ENCODE measurements at places on chromosomes 1 and 21.

DNA sequence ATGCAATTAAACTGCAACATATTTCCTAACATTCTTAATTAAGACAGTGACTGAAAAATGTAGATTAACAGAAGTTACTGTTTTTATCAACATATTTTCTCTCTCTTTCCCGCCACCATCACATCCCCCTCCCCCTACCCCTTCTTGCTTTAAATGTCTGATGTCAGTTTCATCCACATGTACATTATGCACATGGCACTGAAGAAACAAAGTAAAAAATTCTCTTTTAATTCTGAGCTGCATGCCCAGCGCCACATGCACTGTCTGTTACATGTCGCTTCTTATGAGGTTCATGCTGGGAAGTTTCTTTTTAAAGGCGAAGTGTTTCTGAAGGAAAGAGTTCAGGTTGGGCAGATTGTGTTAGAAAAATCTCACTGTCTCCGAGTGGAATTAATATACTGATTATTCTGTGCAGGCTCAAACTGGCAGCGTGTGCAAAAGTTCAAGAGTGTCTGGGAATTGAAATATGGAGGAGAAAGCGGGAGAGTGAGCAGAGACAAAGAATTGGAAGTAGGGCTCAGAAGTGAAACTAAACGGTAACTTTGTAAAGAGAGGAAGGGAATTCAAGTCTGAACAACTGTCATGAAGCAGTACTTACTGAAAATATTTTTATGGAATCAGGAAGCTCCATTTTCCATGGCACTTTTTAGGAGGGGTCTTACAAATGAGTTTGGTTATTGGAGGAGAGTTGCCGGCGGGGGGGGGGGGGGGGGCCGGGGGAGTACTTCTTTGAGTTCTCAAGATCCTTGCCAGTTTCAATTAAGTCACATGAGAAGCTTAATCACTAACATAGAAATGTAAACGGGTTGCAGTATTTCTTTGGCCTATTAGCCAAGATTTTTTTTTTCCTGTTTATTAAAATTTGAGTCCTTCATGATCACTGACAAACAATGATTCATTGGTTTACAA is 217.6 kb downstream of the SDCCAG8 start:
- no peak for DNase-seq

DNA sequence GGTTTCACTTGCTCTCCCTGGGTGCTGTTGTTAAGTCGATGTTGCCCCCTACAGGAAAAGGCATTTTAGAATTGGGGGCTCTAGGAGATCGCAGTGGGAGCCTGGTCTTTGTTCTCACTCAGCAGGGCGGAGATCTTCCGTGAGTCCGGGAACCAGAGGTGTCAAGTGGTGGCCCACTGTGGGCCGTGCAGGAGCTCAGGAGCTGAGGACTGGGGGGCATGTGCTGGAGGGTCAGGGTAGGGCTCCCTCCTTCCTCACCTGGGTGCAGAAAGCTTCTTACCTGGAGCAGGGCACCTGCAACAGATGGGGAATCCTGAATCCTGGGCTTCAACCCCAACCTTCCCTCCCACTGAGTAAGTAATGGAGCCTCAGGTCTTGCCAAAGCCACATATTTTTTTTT is 392.7 kb downstream of the NPHP4 start:
- no peak for DNase-seq

DNA sequence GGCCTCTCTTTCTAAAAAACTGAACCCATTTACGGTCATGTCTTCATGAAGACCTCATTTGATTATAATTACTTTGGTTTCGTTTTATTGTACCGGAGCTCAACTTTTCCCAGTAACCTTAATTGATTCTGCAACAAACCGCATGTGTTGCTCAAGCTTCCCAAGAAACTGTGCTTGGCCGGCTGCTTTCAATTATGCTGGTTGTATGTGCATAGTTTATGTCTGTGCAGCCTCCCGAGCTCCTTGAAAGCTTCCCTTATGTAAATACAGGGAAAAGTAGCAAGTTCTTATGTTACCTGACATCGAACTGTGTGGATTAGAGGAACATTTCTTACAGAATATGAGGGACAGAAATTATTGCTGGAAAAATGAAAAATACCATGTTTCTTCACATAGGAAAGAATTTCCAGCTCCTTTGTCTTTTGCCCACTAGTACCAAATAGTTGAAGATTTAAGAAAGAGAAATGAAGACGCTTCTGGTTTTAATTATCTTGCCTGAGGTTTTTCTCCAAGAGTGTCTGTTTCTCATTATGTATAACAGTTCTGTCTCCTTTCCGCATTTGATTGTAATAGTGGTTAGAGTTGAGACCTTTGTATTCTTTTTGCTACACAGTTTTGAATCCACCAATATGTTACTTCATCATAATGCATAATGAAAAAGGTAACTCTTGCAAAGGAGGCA is 2.1 kb downstream of the VCAM1 start:
- DNase-seq = no peak

DNA sequence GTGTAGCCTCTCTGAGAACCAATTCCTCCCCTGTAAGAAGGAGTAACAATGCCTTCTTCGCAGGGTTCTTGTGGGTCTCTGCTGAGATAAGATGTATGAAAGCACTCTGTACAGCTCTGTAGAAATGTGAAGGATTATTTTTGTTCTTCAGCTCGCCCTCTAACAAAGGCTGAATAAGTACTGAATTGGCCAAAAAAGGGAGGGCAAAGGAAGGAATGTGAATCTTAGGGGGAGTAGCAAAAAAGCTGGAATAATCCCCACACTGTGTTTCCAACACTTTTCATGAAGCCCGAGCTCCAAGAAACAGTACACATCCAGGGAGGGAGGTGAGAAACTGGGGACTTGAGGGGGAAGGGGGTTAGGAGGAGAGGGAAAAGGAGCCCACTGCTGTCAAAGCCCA is 14.0 kb upstream of the SLC41A1 start:
- DNase-seq = no peak

DNA sequence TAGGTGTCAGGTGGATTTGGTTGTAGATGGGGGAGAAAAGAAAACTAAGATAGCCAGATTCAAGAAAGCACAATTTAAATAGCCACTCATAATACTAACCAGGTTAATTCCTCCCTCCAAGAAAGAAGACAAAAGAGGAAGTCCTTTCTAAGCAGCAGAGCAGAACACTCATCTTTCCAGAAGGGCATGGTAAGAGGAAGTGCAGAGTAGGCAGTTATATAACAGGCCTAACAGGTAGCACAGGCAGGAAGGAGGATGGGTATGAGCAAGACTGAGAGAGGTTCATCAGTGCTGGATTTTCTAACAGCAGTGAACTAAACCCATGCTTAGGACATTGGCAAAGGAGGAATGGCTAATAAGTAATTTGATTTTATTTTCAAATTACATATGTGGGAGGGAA is 517.5 kb downstream of the PLPP3 start:
- DNase-seq = no peak
